ENCODE measurements at places on chromosomes 6 and 20.

- peak; percentile 93 for DNase-seq
Measured at GRCh38 chr6:35368038-35368887, 25.9 kb downstream of the PPARD start.

DNA sequence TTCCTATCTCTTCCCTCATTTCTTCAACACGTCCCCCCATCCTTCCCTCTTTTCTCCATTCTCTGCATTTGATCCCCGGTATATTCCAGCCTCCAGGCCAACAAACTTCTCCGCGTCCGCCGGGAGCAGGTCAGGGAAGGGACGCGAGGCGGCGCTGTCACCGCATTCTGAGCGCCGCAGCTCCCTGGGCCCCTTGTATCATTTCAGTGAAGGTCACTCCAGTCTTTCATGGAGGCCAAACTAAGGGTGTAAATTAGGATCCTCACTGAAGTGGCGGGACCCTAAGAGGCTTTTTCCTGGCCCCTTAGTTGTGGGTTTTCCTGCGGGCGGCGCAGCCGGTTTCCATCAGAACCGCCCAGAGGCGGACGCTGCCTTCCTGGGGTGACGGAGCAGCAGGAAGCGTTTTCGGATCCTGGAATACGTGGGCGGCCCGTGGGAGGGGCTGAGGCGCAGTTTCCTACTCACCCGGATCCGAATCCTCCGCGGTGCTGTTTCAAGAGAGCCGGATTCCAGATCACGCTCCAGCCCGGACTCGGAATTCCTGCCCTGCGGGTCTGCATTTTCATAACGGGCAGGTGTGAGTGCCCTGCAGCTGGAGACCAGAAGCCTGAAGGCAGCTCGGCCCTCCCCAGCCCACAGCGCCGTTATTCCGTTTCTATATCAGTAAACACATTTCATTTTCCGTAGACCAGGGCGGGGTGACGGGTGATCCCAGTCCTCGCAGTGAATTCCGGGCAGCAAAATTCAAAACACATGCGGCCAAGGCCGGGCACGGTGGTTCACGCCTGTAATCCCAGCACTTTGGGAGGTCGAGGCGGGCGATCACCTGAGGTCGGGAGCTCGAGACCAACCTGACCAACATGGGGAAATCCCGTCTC, 3.6 kb upstream of the MICA start:
- peak; percentile 77 for DNase-seq

- DNase-seq: no peak
Measured at GRCh38 chr20:37379967-37380828, 34.3 kb downstream of the SRC start.

GRCh38 chr6:104885518-104886043, 25.9 kb upstream of the HACE1 start:
- no peak for DNase-seq

DNA sequence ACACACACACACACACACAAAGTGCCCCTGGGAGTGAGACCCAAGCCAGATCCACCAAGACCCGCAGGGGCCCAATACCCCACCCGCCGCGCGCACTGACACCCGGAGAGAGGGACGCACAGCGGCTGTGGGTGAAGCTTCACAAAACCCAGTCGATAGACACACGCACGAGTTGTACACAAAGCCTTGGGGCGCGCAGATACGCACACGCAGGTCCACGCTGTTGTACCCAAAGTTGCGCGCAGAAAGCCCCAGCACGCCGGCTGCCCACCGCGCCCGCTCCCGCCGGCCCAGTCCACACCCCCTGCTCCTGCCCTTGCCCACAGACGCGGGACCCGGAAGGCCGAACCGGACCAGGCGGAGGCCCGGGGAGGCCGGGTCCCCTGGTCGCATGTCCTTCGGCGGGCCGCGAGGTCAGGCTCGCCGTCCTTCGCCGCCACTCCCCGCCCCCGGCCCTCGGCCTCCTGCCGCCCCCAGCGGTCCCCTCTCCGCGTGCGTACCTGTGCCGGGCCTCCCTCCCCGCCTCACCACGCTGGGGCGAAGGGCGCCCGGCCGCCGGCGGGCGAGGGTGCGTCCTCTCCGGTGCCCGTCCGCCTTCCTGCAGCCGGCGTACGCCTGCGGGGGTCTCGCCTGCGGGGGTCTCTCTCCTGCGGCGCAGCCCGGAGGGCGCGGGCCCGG, at the start of gene TMEM74B:
TMEM74B (minus strand) TSS at position 344 of the 678 bp plus-strand sequence. CDS start 1,180 bp downstream, outside the sequence.
- no peak for DNase-seq

DNA sequence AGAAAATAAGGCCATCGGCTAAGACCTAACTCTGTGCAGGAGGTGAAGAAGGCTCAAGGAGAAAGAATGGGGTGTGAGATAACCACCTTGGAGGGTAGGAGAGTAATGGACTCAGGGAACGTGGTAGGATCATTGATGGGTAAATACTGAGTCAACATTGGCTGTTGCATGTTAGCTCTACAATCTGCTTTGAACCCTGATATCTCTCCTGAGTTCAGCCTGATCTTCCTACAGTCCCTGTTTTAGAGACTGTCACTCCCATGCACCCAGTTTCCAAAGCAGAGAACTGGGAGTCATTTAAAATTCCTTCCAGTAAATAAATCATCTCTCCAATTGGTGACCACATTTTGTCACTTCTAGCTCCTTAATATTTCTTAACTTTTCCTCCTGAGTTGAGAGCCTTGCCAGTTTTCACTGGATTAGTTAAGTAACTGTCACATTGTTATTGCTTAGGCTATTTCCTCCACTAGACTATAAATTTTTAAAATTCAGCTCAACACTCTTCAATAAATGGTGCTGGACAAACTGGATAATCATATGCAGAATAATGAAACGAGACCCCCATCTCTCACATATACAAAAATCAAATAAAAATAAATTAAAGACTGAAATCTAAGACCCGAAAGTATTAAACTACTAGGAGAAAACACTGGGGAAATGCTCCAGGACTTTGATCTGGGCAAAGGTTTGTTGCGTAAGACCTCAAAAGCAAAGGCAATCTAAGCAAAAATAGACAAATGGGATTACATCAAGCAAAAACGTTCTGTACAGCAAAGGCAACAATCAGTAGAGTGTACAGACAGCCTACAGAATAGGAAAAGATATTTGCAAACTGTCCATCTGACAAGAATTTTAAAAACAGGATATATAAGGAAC, 138.9 kb upstream of the TMEM170B start:
- no peak for DNase-seq

- DNase-seq: no peak
Measured at GRCh38 chr20:38673725-38674091, 50.6 kb upstream of the SLC32A1 start.

GRCh38 chr6:30206799-30207618, 6.2 kb downstream of the TRIM26 start:
- DNase-seq: peak; percentile 16

GRCh38 chr6:55941702-55942101, 66.3 kb upstream of the BMP5 start:
- no peak for DNase-seq

GRCh38 chr6:170344631-170345576, 38.3 kb downstream of the FAM120B start:
- no peak for DNase-seq

- no peak for DNase-seq
Measured at GRCh38 chr20:25071734-25072133, 10.2 kb downstream of the VSX1 start.

DNA sequence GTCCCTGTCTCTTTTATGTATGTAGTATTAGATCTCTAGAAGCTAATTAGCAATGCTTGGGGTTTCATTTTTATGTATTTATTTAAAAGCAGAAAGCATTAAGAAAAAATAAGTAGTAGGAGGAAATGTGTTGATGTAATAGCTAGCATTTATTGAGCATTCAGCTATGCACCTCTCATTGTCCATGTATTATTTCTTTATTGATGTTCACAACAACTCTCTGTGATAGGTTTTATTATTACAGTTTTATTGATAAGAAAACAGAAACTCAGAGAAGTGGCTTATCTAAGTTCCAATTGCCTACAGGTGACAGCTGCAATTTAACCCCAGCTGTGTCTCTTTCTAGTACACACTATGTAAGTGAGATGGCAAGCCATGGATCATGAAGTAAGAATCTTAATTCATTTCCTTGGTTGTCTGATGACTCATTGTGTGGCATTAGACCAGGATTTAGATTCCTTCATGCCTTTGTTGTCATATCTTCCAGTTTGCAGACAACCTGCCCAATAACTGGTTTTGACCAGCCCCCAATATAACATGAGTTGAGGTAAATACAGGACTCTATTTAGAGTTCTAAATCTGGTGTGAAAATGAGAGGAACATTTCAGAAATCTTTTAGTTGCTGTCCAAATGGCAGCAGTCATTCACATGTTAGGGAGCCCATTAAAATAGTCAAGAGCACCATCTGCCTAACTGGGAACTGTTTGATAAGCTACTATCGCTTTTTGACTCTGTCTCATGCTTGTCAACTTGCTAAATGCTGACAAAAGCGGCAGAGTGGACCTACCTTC, 170.8 kb upstream of the PHACTR1 start:
- DNase-seq: no peak

GRCh38 chr6:135113860-135114259, 59.2 kb upstream of the HBS1L start:
- DNase-seq: no peak

GRCh38 chr20:64030371-64031134, 5.4 kb upstream of the C20orf204 start:
- DNase-seq: no peak

DNA sequence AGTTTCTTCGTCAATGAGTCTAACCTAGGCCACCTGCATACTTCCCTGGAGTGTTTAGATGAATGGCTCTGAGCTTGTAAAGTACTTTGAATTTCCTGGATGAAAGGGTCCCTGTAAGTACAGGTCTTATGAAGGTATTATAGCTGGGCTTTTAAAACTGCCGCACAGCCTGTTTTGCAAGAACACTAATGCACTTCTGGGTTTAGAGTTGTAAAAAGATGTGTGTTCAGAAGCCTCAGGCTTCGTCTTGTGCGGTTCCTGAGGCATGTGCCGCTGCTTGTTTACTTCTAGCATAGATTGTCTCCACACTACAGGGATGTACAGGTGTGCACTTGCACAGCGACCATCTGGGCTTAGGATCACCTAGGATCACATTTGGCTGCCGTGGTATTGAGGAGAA, 324.5 kb downstream of the SOX4 start:
- peak; percentile 60 for DNase-seq

- DNase-seq: no peak
Measured at GRCh38 chr6:96812077-96812703, 25.1 kb downstream of the GPR63 start.

DNA sequence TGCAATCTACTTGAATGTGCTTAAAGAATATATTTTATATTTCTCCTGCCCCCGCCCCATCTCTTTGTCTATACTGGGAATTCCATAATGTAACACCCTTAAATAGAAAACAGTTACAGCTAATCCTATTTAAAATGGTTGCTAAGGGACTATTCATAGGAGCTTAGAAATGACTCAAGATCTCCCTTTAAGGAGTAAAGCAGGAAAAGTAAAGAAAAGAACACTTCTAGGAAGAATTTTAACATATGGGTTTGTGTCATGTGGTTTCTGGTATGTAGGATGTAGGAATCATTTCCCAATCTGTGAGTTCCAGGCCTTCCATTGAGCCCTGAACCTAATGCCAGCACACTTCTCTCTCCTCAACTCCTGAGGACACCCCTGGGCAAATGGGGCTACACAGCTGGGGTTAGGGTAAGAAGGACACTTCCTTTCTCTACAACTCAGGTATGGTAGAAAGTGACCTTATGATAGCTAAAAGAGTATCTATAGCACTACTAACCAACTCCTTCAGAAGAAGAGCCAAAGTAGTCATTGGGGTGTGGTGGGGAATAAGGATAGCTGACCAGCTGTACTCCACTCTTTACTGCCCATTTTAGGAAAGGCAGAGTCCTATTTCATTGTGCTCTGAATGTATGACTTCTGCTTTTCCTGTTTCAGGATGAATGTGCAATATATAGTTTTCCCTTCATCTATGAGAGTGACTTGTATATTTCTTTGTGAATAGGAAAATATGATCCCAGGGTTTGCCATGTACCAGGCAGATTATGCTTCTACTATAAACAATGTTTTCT, 27.3 kb downstream of the RIMS1 start:
- DNase-seq: no peak

- peak; percentile 65 for DNase-seq
Measured at GRCh38 chr6:46042355-46042999, 26.8 kb upstream of the CLIC5 start.

DNA sequence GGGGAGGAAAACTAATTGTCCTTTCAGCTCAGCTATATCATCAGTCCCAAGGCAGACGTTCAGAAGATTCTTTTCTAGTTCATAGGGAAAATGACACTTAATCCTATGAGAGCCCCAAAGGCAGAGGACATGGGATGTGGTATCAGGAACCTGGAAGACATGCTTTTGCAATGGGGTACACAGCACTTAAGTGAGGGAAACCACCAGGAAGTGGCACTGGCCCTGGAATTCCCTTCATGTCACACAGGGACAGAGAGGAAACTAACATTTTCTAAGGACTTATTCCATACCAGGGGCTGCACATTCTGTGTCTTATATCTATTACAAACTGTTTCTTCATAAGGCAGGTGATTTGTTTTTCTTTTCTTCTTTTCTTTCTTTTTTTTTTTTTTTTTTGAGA, 28.2 kb downstream of the VPS52 start:
- no peak for DNase-seq

- DNase-seq: no peak
Measured at GRCh38 chr6:63319939-63320338, at the start of gene LGSN. Gene LGSN (minus strand): TSS chr6:63319983. CDS start chr6:63319943, 40 bp downstream.

GRCh38 chr6:133254552-133255228, 13.5 kb downstream of the EYA4 start:
- DNase-seq: no peak

GRCh38 chr6:32149092-32149755, 2.5 kb downstream of the PRRT1 start:
- no peak for DNase-seq

DNA sequence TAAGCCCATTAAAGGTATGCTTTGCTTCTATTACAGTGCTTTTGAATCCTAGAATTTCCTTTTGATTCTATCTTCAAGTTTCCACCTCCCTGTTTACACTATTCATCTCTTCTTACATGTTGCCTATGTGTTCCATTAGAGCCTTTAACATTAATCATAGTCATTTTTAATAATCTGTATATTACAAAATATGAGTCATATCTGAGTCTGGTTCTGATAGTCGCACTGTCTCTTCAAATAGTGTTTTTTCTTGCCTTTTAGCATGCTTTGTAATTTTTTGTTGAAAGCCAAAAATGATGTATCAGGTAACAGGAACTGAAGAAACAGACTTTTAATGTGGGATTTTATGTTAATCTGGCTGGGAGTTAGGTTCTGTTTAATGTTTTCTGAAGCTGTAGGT, 68.4 kb downstream of the DNAAF9 start:
- DNase-seq: no peak

GRCh38 chr6:52595796-52596130, 18.9 kb upstream of the TRAM2 start:
- DNase-seq: no peak

DNA sequence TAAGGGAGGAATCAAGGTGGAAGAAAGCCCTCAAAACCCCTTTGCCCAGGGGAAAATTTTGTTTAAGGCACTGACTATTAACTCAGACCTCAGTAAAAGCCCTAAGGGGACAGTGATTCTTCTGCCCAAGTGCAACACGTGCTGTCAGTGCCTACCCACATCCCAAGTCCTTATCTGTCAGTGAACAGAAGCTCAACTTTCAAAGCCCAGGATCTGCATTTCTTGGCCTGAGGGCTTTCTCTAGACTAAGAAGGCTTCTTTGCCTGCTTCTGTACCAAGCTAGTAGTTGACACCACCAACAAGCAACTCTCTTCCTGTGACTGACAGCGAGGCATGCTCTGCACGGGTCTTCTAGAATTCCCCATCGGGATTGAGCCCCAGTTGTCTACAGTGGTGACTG, 416.0 kb upstream of the SPTLC3 start:
- no peak for DNase-seq

GRCh38 chr6:143772116-143773086, 70.7 kb upstream of the LTV1 start:
- no peak for DNase-seq

- DNase-seq: peak; percentile 32
Measured at GRCh38 chr6:56649053-56649769, 6.5 kb upstream of the DST start.

GRCh38 chr6:27441001-27441400, 31.9 kb downstream of the ZNF184 start:
- DNase-seq: no peak
